Stimulated activated CD4-positive, alpha-beta T cell treated with anti-CD3 and anti-CD28 coated beads, TNF-alpha, amount 100 ng/mL, for 4 hours (primary cell): ENCODE measurements at places on chromosomes 3 and 15.
A peak's percentile ranks its signal among the peaks of the same experiment; 100 is the strongest.

DNA sequence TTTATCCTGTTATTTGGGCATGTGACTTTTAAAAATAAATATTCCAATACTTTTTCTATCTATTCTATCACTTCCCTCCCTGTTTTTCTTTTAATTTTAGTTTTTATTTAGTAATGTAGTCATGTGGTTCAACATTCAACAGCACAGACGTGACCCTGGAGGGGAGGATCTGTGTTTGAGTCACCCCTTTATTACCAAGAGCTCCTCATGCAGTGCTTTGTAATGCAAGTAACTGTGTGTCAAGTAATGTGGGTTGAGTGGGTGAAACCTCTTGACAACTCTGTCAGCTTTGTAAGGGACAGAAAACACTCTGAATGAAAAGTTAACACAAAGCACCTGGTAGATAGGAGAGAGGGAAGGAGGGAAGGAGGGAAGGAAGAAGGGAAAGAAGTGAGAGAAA is 89.7 kb upstream of the FGF12 start:
- DNase-seq, result no peak

DNA sequence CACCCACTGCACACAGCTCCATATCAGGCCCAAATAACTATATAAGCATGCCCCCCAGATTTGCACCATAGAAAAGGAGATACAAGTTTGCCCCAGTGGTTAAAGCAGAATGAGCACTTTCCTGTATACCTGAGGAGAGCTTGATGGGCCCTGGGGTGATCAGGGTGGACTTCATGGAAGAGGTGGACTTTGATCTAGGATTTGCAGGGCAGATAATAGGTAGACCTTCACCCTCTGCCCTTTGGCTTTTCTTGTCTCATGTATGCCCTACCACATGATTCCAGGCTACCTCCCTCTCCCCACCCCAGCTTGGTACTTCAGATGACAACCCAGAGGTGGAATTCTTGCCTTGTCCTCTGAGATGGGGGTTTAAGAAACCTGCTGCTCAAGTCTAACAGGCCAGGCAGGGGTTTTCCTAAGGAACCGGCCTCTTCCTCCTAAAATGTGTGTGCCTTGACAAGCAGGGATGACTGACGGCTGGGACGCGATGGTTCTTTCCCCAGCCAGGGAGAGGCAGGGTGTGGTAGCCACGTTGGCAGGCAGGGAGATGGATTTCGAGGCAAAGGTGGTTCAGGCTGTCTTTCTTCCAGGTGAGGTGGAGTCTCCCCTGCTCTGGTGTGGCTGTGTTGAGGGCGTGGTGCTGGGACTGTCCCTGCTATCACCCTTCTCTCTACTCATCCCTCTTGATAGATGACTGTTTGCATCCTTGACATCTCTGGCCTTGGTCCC is 6.6 kb upstream of the RHCG start:
- no peak for DNase-seq

DNA sequence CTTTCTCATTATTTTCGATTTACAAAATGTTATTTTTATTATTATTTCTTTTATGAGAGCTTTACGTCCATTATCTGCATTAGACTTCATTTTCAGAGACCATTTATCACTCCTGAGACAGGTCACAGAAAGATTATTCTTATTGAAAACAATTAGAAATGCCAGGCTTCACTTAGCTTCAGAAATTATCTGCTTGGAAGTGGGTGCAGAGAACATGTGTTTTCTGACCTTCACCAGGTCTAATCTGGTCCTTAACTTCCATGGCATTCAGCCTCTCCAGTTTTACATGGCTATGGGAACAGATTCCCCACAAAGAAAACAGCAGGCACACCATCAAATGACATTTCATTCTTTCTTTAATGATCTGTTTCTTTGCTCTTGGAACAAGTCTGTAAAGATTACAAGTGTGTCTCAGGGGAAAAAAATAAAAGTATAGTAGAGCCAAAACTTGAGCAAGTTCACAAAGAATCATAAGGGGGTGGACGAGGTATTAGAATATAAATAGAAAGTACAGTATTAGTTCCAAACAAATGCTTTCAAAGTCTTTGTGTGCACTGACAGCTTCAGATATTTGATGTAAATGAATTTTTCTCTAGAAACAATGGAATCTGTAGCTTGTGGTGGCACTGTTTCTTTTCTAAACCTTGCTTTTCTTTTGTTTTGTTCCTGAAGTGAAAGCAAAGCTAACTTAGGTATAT is 294.2 kb upstream of the MEIS2 start:
- no peak for DNase-seq

GRCh38 chr3:185046164-185046515 is 106.7 kb downstream of the C3orf70 start:
- no peak for DNase-seq

DNA sequence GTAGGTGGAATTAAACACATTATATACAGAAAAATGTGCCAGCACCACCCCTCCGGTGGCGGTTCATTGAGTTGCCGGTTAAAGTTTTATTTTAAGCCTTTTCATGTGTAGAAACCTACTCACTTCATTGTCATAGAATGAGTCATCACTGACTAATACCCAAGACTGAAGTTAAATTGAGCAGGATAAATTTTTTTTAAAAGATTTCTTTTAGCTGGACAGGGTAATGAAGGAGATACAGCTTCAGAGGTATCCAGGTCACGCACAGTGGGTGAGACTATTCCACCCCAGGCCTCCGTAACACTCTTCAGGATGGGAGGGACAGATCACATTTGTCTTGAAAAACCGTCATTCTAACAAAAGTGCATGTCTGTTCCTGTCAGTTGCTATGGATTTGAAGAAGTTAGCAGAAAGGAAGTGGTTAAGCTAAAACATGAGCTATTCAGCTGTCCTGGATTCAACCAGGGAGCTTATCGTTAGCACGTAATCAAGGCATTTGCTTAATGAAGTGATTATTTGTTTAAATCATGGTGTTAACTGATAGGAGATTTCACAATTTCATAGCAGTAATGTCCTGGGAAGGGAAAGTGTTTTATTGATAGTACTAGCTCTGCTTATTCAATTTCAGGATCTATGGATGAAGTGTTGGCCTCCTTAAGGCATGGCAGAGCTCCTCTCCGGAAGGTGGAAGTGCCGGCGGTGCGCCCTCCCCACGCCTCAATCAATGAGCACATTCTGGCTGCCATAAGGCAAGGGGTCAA is 23.4 kb downstream of the WHAMM start:
- DNase-seq, result peak; percentile 27

- no peak for DNase-seq
These were observed 95.7 kb downstream of the OXSM start for GRCh38 chr3:25885544-25885943.

DNA sequence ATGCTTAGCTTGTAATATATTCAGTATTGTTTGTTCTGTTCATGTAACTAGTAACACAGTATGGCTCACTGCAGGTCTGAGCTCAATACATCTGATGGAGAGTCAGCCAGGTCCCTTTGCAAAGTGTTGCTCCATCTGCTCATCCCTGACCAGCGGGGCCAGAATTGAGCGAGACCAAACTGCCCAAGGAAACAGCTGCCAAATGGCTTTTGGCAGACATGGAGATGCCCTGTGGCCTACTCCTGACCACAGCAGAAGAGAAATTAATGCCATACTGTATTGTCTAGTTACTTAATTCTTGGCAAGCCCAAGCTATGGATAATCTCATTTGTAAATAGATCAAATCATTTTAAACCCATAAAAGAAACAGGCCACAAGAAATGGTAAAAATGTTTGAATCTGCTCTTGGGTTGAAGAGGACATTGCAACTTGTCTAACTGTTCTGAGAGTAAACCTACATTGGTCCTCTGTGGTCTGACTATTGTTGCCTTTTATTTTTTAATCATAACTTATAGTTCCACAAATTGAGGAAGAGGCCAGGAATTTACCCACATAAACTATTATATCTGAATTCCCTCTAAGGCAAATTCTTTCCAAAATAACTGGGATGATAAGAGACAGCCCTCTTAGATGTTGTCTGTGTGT is 209.5 kb downstream of the EBLN2 start:
- DNase-seq, result no peak

GRCh38 chr15:27448986-27449385 is 478.0 kb downstream of the GABRG3 start:
- DNase-seq, result no peak

GRCh38 chr3:14266361-14266760 is 87.7 kb downstream of the LSM3 start:
- no peak for DNase-seq

DNA sequence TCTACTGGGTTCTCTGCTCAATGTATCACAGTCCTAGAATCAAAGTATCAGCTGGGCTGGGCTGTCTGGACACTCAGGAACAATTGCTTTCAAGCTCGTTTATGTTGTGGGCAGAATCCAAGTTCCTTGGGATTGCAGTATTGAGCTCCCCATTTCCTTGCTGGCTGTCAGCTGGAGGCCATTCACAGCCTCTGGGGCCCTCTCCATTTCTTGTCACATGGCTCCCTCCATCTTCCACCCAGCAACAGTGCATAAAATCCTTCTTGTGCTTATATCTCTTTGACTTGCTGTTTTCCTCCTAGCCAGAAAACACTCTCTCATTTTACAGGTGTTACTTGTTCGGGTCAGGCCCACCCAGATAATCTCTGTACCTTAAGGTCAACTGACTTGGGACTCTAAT is 363.5 kb downstream of the IGSF11 start:
- no peak for DNase-seq

DNA sequence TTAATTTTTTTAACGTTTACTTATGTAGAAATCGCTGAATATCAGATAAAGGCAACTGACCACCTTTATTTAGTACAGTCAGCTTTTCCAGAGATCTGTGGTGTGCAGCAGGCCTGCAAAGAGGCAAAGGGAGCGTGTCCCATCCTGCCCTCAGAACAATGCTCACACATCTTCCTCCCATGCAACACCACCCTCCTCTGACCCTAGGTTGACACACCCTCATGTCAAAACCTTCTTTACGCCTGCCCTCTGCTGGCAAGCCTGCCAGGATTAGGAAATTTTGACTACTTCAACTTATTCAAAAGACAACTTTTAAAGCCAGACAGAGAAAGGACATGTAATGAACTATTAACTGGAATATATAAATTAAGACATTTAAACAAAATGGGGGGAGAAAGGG is 513.7 kb downstream of the FOXP1 start:
- DNase-seq, result peak; percentile 59

GRCh38 chr3:22159004-22159695 is 408.1 kb upstream of the ZNF385D start:
- DNase-seq, result no peak
